Osteoblast (primary cell): ENCODE measurements at places on chromosomes 12 and 14. TPM values are rescaled to one million over a fixed set of nuclear protein-coding genes. Genes with fewer than 3 reads are reported as not detected.

- DNase-seq, result no peak
Measured at GRCh38 chr12:96396914-96397313, 3.3 kb downstream of the CDK17 start.

C2CD5 gene
- 22.1 and 25.0 TPM in 2 replicates for total RNA-seq

SLCO1B1 gene
- total RNA-seq, result not detected in 2 replicates

DNA sequence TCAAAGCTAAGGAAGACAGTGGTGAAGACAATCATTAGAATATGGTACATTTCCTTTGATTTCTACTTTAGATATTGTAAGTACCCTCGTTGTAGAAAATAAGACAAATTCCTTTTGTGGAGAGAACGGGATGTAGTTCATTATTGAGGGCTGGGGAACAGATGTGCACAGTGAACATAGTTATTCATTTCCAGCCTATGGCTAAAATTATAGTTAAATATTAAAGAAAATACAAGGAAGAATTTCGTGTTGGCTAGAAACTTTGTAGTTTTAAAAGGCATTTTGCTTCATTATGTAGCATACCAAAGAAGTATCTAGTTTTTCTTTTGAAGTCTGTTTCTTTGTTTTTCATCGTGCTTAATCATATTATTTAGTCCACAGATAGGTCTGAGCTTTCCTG lies 201.8 kb downstream of the ESR2 start:
- no peak for DNase-seq

DNA sequence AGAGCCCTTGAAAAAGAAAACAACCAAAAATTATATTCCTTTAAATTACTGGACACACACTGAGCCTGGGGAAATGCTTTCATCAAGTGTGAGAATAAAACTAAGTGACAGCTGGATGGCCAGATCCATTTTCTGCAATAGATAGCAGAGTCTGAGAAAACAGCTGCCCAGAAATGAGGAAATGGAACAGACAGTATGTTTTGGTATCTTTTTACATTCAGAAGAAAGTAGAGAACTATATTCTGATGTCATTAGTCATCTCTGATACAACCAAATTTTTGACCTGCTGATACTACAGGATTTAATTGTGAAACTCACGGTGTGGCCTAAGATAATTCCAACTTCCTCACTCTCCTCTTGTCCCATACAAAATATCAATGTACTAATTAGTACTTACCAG lies 78.2 kb downstream of the HMGA2 start:
- no peak for DNase-seq

DNA sequence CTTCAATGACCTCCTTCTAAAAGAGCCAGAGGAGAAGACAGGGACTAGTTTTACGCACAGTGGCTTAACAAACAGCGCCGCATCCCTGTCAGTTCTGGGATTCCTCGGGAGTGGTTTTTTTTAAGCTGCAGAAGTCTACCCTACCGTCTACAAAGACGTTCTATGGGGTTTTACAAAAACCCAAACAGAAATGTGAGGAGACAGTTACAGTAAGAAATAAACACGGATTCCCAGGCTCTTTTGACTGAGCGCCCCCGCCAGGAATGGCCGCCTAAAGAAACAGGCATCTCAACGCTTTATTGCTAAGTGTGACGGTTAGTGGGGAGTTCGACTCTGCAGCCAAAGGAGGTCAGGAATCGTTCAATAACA lies 484 bp downstream of the ALKBH1 start:
- DNase-seq, result peak; percentile 83

- no peak for DNase-seq
Measured at GRCh38 chr12:42255221-42255865, 17.3 kb upstream of the YAF2 start.

DNA sequence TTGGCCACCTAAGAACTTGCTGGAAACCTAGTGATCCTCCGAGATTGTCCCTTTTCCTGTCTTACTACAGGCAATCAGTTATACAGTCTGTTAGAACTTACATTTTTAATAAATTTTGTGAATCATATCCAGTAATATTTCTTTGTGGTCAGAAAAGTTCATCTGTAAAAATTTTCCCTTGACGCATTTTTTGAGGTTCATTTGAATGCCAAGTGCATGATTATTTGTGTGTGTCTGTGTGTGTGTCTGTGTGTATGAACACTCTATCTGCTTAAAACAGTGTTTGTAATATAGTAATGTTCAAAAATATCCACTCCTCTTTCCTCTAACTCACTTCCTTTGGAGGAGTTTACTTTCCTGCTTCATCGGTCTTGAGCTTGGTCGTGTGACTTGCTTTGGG lies 468.7 kb upstream of the FLRT2 start:
- no peak for DNase-seq

SLC7A8 gene
- 4.3 and 10.9 TPM in 2 replicates for total RNA-seq

DNA sequence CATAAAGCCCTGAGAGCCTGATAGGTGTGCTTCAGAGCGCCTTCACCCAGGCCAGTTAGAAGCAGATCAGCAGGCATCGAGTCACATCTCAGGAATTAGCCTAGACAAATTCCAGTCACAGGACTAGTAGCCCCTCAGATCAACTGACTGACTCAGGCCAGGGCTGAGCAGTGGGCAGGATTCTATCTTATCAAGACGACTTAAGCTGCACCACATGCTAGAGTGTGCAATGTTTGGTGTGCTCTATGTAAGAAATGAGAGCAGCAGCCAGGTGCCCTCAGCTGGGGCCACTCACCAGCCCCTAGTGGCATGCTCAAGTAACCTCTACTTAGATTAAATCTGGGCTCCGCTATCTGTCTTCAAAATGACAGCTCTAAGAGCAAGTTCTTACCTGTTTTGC lies 19.7 kb upstream of the NGB start:
- DNase-seq, result no peak

TGFB3 gene
- total RNA-seq, result 11.6 and 16.5 TPM in 2 replicates

OLR1 gene
- under 0.01 and 0.29 TPM in 2 replicates for total RNA-seq

ADCY6 gene
- 30.8 and 33.0 TPM in 2 replicates for total RNA-seq

- DNase-seq, result no peak
Measured at GRCh38 chr12:39003541-39004155, 98.3 kb upstream of the CPNE8 start.

DNA sequence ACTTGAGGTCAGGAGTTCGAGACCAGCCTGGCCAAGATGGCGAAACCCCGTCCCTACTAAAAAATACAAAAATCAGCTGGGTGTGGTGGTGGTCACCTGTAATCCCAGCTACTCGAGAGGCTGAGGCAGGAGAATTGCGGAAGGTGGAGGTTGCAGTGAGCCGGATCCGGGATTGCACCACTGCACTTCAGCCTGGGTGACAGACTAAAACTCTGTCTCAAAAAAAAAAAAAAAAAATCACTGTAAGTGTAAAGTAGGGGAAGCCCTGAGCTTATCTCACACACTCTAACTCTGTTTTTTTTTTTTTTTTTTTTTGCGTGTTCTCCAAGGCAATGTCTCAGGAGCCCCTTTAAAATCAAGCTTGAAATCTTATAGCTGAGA lies 421 bp upstream of the RBMS2 start:
- no peak for DNase-seq

GRCh38 chr12:6324936-6325750 lies 14.7 kb downstream of the PLEKHG6 start:
- DNase-seq, result peak; percentile 76

GRCh38 chr14:54650331-54650958 lies 83.5 kb downstream of the SAMD4A start:
- DNase-seq, result peak; percentile 27

GRCh38 chr12:104699489-104700190 lies 242.9 kb downstream of the CHST11 start:
- DNase-seq, result peak; percentile 86

- peak; percentile 95 for DNase-seq
Measured at GRCh38 chr12:131850856-131851559, 22.8 kb downstream of the MMP17 start.

STAB2 gene
- total RNA-seq, result not detected in 2 replicates

MYF6 gene
- not detected in 2 replicates for total RNA-seq

PTPRR gene
- under 0.01 TPM in 1 of 2 replicates, not detected in the other for total RNA-seq

GRCh38 chr12:53069621-53070410 lies 9.4 kb downstream of the SPRYD3 start:
- peak; percentile 80 for DNase-seq

DNA sequence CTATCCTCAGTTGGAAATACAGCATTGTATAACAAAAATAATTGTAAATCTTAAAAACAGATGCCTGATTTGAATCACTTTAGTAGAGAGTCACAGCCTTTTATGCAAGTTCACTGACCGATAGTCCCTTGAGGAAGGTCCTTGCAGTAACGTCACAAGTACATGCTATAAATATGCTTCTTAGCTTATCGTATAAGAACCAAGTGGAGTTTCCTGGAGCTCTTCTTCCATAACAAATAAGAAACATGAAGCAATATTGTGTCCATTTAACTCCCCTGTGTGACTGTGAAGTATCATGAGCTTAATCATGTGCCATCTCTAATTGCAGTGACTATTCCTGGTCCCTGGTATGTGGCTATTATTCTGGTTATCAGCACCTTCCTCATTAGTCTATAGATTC lies 107.9 kb downstream of the SLC38A4 start:
- DNase-seq, result no peak

PPP1R13B gene
- total RNA-seq, result 3.3 and 4.4 TPM in 2 replicates

DNA sequence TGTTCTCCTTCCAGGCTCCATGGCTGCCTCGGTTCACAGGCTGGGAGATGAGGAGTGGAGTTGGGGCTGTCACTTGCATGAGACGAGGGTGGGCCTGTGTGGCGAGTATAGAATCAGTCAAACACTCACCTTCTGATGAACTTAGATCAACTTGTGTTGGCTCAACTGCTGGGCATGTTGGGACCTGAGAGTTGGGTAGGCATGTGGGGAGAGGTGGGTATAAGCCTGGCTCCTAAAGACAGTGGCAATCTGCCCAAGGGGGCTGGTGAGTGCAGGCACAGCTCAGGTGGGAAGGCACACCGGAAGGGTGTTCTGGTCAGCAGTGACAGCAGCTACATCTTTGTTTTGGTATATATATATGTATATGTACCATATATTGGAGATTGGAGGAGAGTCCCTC lies 30.1 kb upstream of the TDRD9 start:
- no peak for DNase-seq

TMCC3 gene
- total RNA-seq, result under 0.01 and 0.36 TPM in 2 replicates

DNA sequence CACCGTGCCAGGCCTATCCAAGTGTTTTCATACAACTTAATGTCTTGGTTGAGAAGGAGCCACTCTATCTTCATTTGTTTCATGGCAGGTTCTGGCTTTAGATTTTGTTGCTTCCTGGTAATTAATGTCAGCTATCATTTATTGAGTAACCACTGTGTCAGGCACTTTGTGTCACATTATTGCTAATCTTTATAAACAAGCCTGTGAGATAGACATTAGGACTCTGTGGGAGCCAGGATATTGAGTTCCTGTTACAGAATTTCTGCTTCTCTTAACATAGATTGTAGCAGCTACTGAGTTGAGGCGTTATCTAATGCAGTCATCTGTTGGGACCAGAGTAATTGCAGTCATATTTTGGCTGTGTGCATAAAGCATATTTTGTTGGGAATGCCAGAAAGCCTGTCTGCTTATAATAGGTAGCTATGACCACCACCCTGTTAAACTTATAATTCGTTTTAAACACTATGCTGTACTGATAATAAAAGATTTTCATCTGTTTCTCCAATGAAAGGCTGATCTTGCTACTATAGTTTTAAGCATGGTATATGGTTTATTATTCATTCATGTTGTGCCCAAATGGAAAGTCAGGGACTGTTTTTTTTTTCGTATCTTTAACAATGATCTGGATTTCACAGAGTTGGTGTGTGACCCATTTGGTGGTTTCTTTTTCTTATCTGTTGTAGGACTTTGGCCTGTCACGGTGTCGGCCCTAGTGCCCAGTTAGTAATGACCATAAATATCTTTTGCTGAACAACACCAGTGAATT lies 432.6 kb downstream of the PCNX1 start:
- DNase-seq, result no peak

DNA sequence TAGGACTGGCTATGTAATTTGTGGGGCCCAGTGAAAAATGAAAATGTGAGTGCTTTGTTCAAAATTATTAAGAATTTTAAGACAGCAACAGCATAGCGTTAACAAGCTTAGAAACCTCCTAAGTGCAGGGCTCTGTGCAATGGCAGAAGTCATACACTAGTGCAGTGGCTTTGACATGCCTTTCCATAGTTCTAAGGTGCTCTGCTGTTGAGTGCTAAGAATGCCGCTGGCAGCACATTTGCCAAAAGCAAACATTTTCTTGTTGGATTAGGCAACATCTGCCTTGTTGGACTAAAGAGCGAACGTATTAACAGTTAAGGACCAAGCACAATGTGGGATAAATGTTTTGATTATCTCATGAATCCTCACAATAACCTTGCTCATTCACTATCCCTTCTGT lies 244.9 kb upstream of the PDE3A start:
- DNase-seq, result no peak

DNA sequence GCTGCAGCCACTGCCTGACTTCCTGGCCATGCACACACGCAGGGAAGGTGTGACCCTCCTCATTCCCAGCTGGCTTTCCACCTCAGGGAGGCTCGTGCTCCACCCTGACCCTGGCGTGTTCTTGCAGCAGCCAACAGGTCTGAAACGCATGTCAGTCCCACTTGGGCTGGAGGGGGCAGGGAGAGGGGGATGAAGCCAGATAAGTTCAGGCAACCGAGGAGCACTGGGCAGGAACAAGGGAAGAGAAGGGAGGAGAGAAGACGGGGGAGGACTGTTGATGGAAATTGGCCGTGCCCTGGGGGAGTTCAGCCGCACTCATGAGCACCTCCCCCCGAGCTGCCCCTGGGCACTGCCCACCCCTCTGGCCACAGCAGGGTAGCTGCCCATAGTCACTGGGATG lies 182.4 kb upstream of the PRMT8 start:
- no peak for DNase-seq

- peak; percentile 57 for DNase-seq
Measured at GRCh38 chr12:45674181-45674977, 55.1 kb upstream of the ARID2 start.

HOXC12 gene
- total RNA-seq, result under 0.01 TPM in 1 of 2 replicates, not detected in the other

- DNase-seq, result peak; percentile 95
Measured at GRCh38 chr14:102893452-102893851, 29.0 kb upstream of the AMN start.

GRCh38 chr14:54814076-54814475 lies 88.5 kb downstream of the GCH1 start:
- no peak for DNase-seq

RND1 gene
- total RNA-seq, result 0.29 and 0.36 TPM in 2 replicates

- DNase-seq, result no peak
Measured at GRCh38 chr12:18823461-18823860, 85.5 kb downstream of the CAPZA3 start.

GRCh38 chr12:86929962-86930361 lies 673.8 kb upstream of the MGAT4C start:
- DNase-seq, result no peak

DNA sequence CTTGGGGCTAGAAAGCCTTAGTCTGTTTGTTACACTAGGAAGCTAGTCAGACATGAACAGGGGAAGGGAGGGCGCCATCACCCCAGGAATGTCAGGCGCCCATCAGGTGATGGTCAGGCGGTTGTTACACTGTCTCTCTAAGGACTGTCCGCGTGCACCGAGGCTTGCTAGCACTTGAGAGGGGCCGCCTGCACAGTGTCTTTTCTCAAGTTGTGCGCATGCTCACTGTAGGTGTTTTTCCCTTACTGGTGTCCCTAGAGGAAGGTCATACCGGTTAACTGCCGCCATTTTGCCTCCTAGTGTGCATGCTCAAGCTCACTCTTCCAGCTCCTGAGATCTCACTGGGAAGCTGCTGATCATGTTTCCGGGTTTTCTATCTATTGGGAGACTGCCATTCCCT lies 855.0 kb upstream of the TMEM132C start:
- DNase-seq, result no peak

CARMIL3 gene
- total RNA-seq, result not detected in 2 replicates

- no peak for DNase-seq
Measured at GRCh38 chr14:82359201-82359600, 825.5 kb upstream of the SEL1L start.

- no peak for DNase-seq
Measured at GRCh38 chr12:43863770-43864366, 28.0 kb downstream of the TMEM117 start.
